ENCODE measurements at places on chromosomes 11 and 22.

- no peak for DNase-seq
These were observed 6.5 kb downstream of the TIMP3 start for GRCh38 chr22:32808038-32808445.

DNA sequence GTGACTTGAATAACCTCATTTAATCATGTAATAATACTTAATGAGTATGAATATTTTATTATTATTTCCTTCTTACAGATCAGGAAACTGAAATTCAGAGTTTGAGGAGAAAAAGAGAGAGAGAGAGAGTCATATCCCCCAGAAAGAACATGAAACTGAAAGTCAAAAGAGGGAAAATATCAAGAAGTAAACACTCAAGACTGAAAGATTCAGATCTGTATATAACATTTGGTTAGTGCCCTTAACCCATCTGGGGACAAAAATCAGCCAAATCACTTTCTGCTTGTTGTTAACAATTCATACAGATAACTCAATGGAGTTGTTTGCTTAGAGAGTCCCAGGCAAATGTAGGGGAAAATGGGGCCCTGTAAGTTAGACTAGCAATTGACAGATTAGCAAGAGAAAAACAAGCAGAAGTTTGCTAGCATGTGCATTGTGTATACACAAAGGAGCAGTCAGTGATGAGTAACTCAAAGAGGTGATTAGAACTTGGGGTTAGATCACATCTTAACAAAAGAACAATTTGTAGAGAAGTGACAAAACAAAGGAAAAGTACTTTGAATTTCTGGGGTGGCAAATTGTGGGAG, 25.9 kb upstream of the MMP13 start:
- no peak for DNase-seq

DNA sequence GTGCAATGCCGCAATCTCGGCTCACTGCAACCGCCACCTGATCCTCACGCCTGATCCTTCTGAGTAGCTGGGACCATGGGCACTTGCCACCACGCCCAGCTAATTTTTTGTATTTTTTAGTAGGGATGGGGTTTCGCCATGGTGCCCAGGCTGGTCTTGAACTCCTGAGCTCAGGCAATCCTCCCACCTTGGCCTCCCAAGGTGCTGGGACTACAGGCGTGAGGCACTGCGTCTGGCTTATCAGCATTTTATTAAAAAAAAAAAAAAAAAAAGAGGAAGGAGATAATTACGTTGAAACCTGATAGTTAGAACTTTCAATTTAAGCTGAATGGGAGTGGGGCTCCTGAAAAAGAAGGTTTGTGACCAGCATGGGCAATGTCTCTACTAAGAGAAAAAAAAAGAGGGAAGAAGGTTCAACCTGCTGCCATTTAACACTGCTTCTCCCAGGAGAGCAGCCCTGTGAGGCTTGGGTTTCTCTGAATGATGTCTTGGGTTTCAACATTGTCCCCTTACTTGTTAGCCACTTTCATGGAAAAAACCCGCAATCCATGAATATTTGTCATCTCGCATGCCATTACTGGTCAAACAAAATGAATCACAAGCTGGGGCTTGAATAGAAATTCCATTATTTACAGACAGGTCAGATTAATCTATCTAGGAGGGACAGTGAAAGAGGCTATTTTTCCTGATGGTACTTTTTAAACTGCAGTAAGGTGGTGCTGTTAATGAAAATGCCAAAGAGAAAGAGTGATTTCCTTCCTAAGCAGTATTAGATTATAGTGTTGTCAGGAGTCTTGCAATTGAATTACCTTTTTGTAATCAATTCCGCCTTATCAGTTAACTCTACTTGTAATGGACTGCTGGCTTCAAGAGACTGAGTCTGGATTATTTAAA, 72.5 kb downstream of the PACS1 start:
- DNase-seq, result no peak

GRCh38 chr11:121794671-121795141, 321.3 kb downstream of the BLID start:
- peak; percentile 31 for DNase-seq

GRCh38 chr11:15367695-15368094, 253.0 kb downstream of the INSC start:
- DNase-seq, result no peak

DNA sequence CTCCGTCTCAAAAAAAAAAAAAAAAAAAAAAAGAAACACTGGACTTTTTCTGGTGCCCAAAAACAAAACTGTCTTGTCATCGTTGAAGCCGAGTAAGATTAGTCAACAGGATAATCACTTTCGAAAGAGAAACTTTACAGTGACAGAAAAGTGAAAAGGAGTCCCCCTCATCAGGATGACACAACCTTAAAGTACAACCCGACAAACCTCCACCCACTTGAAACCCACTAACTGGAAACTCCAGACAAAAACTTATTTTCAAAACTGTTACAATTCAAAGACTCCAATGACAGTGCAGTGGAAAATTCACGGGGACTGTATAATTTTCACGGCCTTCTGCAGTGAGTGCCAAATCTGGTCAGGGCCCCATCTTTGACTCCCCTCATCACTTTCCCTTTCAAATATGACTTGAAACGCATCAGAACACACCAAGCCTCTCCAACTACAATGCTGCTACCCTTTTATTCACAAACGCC, 1.3 kb downstream of the DENND5A start:
- DNase-seq, result no peak

GRCh38 chr11:36713715-36714114, 115.7 kb upstream of the RAG2 start:
- peak; percentile 30 for DNase-seq

- no peak for DNase-seq
These were observed 15.0 kb downstream of the MUC5AC start for GRCh38 chr11:1172729-1173117.

DNA sequence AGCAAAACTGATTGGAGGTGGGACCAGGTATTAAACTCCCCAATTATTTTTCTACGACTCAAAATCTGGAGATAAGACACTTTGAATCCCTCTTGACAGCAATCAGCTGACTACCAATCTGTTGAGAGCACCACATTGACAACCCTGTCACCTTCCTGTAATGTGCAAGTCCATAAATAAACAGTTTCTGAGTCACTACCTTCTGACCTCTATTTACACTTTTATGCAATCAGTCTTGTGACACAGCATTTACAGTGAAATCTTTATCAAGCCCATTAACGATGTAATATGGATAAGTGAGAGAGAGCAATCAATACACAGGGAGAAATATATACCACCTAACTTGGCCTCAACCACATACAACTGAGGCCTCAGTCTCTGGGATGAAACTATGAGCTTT, 283.7 kb upstream of the ANO5 start:
- no peak for DNase-seq

- DNase-seq, result no peak
These were observed 1.5 kb downstream of the MCHR1 start for GRCh38 chr22:40680819-40681183.

DNA sequence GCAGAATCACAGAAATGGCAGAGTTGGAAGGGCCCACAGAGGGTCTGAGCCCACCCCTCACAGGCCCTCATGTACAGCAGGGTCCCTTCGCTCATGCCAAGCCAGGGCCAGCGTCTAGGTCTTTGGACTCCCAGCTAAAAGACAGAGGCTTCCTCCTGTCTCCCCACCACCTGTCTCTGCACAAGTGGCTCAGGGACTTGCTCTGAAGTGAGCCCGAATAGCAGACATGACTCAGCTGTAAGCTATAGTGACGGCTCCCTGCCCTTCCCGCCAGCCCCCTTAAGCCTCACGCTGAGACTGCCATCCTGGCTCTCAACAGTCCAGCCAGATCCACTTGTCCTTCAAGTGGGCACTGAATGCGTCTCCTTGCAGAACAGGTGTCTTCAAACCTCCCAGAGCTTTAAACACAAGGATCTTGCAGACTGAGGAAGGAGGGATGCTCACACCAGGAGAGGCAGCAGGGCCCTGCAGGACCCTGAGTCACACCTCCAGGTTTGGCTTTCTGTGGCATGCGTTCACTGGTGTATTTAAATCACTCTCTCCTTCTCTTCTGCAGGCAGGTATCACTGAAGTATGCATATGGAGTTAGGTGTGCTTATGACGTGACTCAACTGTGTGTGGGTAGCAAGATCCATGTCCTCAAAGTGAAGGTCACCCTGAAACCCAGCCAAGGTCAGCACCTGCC, 154.9 kb downstream of the CACNA1I start:
- no peak for DNase-seq

DNA sequence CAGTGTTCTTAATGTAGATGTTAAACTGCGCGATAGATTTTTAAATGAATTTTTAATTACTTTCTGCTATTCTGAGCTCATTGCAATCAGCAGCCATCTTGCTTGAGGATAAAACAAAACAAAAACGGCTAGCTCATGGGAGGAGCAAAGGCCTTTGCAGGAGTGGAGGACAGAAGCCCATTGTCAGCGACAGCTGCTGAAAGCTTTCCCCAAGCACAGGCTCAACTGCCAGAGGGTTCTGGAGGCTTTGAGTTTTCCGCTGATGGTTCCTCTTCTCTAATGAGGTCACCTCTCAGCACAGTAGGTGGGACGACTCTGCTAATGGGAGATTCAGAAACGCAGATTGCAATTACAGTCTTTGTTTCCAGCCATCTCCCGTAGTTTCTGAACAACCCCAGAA, 167.1 kb upstream of the TTC12 start:
- DNase-seq, result peak; percentile 60

Measured in anterior cingulate cortex (tissue), 58 donors.